ENCODE measurements at places on chromosomes 3 and 15.

DNA sequence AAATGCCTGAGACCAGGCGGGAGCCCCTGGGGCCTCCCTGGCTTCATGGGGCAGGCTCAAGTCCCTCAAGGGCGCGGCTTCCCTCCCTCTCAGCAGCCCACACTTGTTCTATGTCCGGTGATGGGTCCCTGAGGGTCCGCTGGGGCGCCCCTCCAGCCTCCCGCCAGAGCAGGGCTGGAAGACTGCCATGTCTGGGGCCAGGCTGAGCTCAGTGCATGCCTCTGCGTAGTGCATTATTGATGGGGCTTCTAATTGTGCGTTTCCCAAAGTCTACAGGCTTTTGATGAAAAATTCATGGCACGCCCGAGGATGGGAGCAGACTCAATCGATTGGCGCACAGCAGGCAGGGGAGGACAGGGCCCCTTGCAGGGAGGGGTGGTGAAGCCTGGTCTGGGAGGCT, 51.3 kb downstream of the CYP11A1 start:
- no peak for DNase-seq

DNA sequence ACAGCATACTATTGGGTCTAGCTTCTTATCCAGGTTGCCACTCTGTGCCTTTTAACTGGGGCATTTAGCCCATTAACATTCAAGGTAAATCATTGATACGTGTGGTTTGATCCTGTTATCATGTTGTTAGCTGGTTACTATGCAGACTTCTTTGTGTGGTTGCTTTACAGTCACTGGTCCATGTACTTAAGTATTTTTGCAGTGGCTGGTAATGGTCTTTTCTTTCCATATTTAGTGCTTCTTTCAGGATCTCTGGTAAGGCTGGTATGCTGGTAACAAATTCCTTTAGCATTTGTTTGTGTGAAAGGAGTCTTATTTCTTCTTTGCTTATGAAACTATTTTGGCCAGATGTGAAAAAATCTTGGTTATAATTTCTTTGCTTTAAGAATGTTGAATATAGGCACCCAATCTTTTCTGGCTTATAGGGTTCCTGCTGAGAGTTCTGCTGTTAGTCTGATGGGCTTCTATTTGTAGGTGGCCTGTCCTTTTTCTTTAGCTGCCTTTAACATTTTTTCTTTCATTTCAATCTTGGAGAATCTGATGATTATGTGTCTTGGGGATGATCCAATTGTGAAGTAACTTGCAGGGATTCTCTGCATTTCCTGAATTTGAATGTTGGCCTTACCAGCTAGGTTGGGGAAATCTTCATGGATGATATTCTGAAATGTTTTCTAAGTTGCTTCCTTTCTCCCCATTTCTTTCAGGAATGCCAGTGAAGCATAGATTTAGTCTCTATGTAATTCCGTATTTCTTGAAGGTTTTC, 39.3 kb downstream of the CCR1 start:
- DNase-seq: peak; percentile 27

GRCh38 chr3:164332831-164333802, 745.2 kb downstream of the SI start:
- peak; percentile 62 for DNase-seq

GRCh38 chr3:195897853-195898415, 10.4 kb downstream of the TNK2 start:
- DNase-seq: no peak

DNA sequence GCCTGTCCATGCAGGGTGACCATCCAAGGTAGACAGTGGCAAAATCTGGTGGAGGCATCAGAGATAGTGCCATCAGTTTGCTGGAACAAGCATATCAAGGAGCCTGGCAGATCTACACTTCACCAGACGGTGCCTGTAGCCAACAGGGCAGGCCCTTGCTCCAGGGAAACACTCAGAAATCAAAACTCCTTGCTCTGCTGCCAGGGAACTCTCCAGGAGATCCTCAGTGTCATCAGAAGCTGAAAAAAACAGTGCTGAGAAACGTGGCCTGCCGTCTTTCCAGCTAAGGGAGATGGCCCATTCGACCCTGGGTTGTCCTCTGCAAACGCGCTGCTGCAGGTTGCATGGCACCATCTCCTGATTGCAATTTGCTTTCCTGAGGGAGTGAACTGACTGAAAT, 30.5 kb upstream of the ATP13A3 start:
- DNase-seq: no peak

DNA sequence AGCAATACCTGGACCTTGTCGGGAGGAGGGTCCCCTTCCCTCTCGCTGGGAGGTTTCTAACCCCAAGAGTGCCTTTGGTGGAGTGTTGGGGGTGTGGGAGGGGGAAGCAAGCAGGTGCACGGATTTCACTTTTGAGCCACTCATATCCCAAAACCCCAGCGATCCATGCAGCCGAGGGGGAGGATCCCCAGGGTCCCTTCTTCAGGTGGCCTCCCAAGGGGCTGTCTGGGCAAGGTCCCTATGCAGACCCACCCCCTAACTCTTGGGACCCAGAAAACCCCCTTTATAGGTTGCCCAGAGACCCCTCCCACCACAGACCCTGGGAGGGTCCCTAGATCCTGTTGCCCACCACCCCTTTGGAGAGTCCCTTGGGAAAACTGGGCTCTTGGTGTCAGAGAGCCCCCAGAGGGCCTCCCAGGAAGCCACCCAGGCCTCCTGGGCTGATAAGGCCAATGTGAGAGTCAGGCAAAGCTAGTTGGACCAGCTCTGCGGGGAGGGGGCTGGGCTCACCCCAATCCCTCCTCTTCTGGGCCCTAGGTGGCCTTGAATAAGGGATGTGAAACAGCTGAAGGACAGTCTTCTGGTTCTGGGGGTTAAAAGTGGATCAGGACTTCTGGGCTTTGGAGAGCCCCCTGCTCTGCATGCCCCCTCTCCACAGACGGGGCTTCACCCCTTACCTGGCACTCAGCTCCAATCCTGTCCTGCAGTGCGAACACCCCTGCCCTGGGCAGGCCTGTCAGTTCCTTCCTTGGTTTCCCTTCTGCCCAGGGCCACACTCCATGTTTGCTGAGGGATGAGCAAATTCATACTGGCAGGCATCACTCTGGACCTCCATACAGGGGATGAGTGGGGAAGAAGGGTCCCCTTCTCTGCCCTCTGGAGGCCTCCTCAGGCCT, 932 bp upstream of the PLCD1 start:
- no peak for DNase-seq

GRCh38 chr3:13020159-13020750, 53.0 kb downstream of the IQSEC1 start:
- no peak for DNase-seq

DNA sequence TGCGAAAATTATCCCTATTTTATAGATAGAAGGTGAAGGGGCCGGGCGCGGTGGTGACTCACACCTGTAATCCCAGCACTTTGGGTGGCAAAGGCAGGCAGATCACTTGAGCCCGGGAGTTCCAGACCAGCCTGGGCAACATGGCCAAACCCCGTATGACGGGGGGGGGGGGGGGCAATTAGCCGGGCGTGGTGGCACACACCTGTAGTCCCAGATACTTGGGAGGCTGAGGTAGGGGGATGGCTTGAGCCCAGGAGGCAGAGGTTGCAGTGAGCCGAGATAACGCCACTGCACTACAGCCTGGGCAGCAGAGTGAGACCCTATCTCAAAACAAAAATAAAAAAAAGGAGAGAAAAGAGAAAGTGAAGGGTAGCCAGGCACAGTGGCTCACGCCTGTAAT, 1.4 kb downstream of the AAGAB start:
- no peak for DNase-seq

Measured in fibroblast of skin of scalp (primary cell).